Activated naive CD4-positive, alpha-beta T cell treated with anti-CD3 and anti-CD28 coated beads, Interleukin-2, amount 10 ng/mL, durations not matched to agents 7 days and 5 days (primary cell): ENCODE measurements at places on chromosomes 13 and 19.

DNA sequence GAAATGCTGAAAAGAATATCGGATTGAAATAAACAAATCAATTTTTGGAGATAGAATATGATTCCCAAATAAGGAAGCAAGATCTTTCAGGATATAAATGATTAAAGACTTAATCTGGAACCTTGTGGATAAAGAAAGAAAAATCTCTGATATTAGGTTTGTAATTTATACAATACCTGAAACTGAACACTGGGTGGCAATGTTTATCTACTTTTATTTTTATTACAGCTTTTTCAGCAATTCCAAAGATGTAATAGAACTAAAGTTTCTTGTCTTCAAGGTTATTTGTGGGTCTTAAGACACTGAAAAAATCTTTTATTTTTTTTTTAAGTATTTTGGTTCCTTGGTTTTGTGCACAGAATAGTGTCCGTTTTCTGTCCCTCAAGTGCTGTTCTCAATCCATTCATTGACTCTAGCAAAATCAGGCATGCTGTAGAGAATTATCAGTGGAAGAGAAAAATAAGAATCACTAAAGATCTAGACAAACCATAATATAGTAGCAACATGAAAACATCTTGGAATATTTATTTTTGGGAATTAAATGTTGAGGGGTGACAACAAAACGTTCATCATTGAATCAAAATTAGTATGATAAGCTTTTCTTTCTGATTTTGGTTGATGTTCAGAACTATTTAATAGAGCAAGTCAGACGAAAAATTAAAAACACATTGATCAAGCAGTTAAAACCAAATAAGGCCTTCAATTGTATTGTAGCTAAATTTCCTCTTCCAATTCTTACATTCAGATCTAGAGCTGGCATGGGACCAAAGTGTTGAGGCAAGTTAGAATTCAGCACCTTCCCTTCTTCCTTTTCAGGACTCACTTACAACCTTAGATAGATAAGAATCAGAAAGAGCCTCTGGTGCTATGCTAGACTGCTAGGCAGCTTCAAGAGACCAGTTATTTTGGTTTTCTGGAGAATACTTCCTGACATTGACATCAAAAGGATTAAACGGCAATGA lies 704.4 kb upstream of the PCDH20 start:
- DNase-seq = no peak

- DNase-seq = no peak
Measured at GRCh38 chr13:23995283-23996073, 98.2 kb upstream of the C1QTNF9B start.

DNA sequence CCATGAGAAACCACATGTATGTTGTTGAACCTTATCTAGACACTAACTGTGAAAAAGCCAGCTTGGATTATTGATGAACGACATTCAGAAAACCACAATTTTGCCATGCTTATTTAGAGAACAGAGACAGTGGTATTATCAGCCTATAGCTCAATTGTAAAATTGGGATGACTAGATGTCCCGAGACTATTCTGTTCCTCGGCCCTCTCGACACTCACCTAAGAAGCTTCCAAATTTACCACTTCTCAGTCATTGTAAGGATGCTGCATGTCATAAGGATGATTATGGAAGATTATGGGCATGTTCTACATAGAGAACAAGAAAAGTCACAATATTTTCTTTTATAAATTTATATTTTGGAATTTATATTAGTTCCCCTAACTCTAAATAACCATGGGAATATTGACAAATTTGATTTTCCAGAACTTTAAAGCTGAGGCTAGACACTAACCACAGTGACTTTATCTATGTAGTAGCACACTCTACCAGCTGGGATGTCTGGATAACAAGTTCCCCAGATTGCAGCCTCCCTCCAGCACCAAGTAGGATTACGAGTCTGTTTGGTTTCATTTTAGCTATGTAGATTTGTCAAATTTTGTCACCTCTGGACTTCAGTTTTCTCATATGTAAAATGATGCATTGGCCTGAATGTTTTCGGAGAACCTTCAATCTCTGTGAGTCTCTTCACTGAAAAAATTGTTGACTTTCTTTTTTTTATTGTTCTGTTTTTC lies 513.6 kb downstream of the IRS2 start:
- DNase-seq = no peak

- DNase-seq = no peak
Measured at GRCh38 chr19:47022541-47023447, 3.2 kb downstream of the NPAS1 start.

DNA sequence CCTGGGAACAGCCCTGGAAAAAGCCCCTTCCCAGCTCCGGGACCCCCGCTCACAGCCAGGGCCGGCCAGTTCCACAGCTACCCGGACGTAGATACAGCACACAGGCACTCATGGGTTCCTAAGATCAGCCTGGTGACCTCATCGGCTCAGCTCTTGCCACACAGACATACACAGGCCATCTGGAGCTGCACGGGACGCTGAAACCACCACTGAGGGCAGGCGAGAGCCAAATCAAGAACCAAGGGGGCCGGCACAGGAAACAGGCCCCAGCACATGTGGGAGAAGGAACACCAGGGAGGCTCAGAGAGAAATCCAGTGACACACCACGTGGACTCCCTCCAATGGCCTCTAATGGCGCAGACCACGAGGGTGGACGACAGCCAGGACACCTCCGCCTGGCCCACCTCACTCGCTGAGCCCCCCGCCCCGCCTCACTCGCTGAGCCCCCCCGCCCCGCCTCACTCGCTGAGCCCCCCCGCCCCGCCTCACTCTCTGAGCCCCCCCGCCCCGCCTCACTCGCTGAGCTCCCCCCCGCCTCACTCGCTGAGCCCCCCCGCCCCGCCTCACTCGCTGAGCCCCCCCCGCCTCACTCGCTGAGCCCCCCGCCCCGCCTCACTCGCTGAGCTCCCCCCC lies 69.7 kb upstream of the C13orf46 start:
- DNase-seq = no peak

- no peak for DNase-seq
Measured at GRCh38 chr13:55705526-55705925, 1435.2 kb upstream of the PRR20A start.

DNA sequence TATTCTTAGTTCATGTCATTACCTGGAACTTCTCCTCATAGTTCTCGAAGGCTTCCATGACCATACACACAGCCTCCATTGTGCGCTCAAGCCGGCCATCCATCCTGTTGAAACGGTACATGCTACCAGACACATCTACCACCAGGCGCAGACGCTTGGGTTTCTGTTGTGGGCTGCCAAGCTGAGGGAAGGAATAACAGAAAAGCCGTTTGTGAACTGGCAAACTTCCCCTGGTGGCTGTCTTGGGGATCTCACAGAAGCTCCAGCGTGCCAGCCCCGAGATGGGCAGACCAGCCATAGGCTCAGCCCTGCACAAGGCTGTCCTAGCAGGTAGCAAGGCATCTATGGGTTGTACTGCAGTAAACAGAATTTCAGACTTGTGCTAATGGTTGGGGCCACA lies 130.1 kb downstream of the RGCC start:
- DNase-seq = no peak

DNA sequence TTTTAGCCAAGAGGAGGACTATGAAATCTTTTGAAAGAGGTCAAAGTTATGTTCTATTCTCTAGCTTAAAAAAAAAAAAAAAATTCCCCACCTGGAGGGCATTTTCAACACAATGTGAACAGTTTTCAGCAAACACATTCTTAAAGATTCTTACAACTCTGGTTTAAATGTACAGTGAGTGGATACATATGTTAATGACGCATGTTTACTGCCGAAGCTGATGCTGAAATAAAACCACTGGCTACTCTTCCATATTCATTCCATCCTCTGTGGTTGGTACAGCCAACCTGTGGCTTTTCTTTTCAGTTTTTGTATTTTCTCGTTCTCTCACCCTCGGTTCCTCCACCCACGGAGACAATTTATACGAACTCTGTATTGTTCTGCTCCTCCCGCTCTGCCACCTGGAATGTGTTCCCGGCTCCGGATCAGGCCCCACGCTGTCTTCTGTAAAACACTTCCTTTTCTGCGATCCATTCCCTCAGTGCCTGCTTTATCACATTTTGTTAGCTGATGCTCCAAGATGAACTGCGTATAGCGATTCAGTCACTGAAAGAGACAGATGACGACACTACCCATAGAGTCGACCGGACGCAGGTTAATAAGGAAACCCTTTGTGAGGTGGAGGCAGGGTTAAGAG lies 466.4 kb upstream of the ARGLU1 start:
- no peak for DNase-seq

GRCh38 chr13:25111585-25111956 lies 15.6 kb downstream of the PABPC3 start:
- DNase-seq = no peak

DNA sequence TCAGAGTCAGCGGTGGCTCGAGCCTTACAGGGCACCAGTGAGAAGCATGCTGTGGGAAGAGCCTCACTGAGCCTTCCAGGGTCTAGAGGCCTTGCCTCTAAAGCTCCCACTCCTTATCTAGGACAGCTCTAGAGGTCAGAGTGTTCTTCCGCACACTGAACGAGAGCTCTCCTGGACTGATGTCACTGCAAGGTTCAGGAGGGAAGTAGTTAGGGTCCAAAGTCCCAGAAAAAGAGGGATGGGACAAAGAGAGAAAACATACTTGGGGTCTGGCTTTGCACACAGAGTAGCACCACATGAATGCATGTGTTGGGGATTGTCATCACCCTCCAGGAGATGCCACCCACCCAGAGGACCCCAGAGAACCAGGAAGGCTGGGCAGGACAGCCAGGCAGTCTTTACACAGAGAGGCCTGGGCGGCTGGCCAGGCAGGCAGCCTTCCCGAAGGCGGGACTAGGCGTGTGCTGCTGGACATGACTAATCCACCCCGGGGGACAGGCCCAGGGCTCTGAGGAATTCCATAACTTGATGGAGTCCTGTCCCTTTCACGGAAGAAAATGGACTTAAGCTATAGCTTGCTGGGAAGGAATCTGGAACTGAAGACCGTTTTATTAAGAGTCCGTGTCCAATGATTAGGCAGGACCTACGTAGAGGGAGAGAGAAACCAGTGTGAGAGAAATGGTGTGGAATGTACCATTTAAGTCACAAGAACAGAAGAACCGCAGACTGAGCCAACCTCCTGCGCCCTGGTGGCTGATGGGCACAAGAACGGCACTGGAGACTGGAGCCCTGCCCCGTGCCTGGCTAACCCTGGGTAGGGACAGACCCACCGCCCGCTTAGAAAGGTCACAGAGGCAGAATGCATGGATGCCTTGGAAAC lies 16.6 kb upstream of the EPHX3 start:
- no peak for DNase-seq

GRCh38 chr13:59479629-59480028 lies 684.1 kb downstream of the DIAPH3 start:
- DNase-seq = no peak

GRCh38 chr19:32388393-32388855 lies 17.1 kb upstream of the DPY19L3 start:
- DNase-seq = no peak

- DNase-seq = peak; percentile 58
Measured at GRCh38 chr13:32911506-32911905, 104.7 kb upstream of the KL start.

DNA sequence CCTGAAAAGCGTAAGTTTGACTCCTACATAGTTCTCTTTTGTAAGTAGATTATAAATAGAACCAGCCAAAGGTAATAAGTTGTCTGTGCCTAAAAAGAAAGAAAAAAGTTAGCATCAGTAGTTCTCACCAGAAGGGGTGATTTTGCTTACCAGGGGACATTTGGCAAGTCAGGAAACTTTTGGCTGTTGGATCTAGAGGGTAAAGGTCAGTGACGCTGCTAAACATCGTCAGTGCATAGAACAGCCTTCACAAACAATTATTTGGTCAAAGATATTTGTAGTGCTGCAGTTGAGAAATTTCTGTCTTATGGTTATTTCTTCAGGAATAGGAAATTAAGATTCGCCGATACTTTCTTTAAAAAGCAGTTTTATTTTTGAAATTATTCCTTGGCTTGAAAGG lies 2.0 kb downstream of the USPL1 start:
- DNase-seq = no peak

DNA sequence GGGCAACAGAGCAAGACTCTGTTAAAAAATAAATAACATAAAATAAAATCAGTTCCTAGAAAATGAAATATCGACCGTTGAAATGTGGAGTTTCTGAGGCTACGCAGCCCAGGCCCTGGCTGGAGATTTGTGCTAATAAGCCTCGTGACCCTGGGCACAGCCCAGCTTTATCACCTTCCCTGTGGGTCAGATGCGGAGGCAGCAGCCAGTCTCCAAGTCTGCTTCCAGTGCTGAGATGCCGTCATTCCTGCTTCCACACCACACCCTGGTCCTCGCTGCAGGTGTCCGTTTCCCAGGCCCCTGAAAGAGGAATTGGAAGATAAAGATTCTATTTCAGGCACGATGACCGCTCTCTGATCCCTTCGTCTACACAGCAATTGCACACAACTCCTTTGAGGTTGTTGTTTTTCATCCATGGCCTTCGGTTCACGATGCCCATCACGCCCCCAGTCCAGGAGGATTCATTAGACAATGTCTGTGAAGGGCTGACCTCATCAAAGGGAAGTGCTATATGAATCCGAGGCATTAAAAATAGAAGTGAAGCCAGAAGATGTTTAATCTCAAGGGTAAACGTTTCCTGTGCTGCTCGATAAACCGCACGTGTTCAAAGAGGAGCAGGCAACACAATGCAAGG lies 48.3 kb upstream of the ATP11A start:
- DNase-seq = no peak
